ENCODE measurements at places on chromosomes 3 and 15. TPM values are rescaled to one million over a fixed set of nuclear protein-coding genes. Genes with fewer than 3 reads are reported as not detected.

POLR2M gene
- total RNA-seq, result 33.4 TPM

KCNAB1 gene
- 0.12 TPM for total RNA-seq

SPG11 gene
- 40.1 TPM for total RNA-seq

CXCR6 gene
- not detected for total RNA-seq

CCR4 gene
- under 0.01 TPM for total RNA-seq

CPLX3 gene
- total RNA-seq, result not detected

CCR8 gene
- not detected for total RNA-seq

IL20RB gene
- 2.8 TPM for total RNA-seq

CRABP1 gene
- not detected for total RNA-seq

ITGA11 gene
- 16.8 TPM for total RNA-seq

ABTB1 gene
- 13.4 TPM for total RNA-seq

CAMKV gene
- not detected for total RNA-seq

GABRB3 gene
- total RNA-seq, result 1.3 TPM

TMEM108 gene
- total RNA-seq, result 0.23 TPM

LINGO1 gene
- total RNA-seq, result 0.09 TPM

GOLGA6L10 gene
- 0.23 TPM for total RNA-seq

CCDC39 gene
- total RNA-seq, result 0.23 TPM

TYRO3 gene
- total RNA-seq, result 24.0 TPM

NDUFB4 gene
- total RNA-seq, result 126 TPM

C3orf49 gene
- not detected for total RNA-seq

C3orf80 gene
- total RNA-seq, result not detected

ANKRD63 gene
- not detected for total RNA-seq

ULK4 gene
- 9.2 TPM for total RNA-seq

COPS2 gene
- 48.3 TPM for total RNA-seq

RCCD1 gene
- 7.4 TPM for total RNA-seq

SACM1L gene
- 18.0 TPM for total RNA-seq

ISLR gene
- total RNA-seq, result 199 TPM

C3orf33 gene
- 5.6 TPM for total RNA-seq

CLDN16 gene
- not detected for total RNA-seq

ASB14 gene
- total RNA-seq, result not detected

SPTBN5 gene
- total RNA-seq, result under 0.01 TPM

CCR9 gene
- total RNA-seq, result not detected

CFAP100 gene
- total RNA-seq, result not detected

NR2F2 gene
- total RNA-seq, result 39.2 TPM

A4GNT gene
- total RNA-seq, result not detected
